Stimulated activated CD8-positive, alpha-beta memory T cell treated with anti-CD3 and anti-CD28 coated beads, Interleukin-7, amount 100 ng/mL, for 1 hour (primary cell): ENCODE measurements at places on chromosomes 16 and 17.
A peak's percentile ranks its signal among the peaks of the same experiment; 100 is the strongest.

GRCh38 chr16:11634312-11634711, 33.9 kb upstream of the SNN start:
- DNase-seq: no peak

GRCh38 chr17:43834106-43834505, 1.2 kb upstream of the MPP3 start:
- no peak for DNase-seq

DNA sequence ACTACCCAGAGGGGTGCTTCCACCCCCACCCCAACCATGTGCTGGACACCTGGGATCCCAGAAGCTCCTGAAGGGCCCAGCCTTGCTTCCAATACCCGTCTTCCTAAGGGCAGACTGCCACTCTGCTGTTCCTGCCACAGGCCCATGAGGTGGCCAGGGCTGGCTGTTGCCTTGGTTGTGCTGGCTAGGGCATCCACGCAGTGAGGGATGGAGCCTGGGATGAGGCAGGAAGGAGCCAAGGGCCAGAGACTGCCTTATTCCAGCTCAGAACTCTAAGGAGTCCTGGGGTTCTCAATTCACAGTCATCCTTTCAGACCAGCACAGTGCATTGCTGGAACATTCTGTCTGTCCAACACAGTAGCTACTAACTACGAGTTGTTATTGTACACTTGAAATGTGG, 37.8 kb downstream of the BCO1 start:
- DNase-seq: no peak

- DNase-seq: no peak
Measured at GRCh38 chr16:5056352-5056751, 9.4 kb downstream of the C16orf89 start.

GRCh38 chr17:12390631-12391030, 275.1 kb upstream of the MYOCD start:
- no peak for DNase-seq

GRCh38 chr17:39662551-39663339, 2.4 kb upstream of the TCAP start:
- no peak for DNase-seq

GRCh38 chr16:69707920-69708683, 18.3 kb downstream of the NQO1 start:
- no peak for DNase-seq

GRCh38 chr16:20881503-20881878, 18.7 kb downstream of the DCUN1D3 start:
- no peak for DNase-seq

- DNase-seq: no peak
Measured at GRCh38 chr17:27597188-27597580, 33.8 kb upstream of the LGALS9 start.

- DNase-seq: no peak
Measured at GRCh38 chr17:8892338-8892690, 24.8 kb upstream of the PIK3R6 start.

DNA sequence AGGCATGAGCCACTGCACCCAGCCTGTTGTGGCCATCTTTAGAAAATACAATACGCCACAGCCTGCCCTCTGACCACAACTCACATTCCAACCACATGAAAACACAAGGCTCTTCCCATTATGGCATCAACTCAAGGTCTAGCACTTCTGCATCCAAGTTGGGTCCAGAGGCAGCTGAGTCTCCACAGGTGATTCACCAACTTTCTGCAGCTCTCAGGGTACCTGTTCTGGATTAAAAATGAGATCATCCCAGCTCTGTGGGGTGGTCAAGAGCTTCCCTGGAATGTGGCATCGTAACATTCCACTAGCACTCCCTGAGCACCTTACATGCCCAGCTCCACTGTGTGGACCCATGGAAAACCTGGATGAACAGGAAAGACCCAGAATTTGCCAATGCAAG, 9.9 kb upstream of the GUCY2D start:
- DNase-seq: no peak

DNA sequence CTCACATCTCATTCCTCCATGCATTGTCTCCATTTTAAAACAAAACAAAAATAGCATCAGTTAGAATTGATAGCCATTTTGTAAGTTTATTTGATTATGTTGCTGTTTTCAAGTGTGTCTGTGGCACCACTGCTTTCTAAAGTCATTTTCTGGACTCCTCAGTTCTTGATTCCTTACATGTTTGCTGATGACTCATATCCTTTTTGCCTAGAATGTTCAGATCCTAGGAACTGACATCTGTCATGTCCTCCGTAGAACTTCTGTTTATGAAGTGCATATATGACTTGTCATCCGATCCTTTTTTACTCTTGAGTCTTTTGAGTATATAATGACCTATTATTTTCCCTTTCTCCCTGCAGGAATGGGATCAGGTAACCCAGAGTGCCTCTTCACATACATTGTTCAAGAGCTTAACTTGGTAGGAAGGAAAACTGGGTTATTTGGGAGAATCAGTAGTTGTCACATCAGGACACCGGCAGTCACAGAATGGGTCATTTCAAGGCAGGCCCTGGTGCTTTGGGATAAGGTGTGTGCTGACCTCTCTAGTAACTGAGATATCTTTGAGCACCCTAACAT, 69.2 kb downstream of the MAP2K4 start:
- no peak for DNase-seq

DNA sequence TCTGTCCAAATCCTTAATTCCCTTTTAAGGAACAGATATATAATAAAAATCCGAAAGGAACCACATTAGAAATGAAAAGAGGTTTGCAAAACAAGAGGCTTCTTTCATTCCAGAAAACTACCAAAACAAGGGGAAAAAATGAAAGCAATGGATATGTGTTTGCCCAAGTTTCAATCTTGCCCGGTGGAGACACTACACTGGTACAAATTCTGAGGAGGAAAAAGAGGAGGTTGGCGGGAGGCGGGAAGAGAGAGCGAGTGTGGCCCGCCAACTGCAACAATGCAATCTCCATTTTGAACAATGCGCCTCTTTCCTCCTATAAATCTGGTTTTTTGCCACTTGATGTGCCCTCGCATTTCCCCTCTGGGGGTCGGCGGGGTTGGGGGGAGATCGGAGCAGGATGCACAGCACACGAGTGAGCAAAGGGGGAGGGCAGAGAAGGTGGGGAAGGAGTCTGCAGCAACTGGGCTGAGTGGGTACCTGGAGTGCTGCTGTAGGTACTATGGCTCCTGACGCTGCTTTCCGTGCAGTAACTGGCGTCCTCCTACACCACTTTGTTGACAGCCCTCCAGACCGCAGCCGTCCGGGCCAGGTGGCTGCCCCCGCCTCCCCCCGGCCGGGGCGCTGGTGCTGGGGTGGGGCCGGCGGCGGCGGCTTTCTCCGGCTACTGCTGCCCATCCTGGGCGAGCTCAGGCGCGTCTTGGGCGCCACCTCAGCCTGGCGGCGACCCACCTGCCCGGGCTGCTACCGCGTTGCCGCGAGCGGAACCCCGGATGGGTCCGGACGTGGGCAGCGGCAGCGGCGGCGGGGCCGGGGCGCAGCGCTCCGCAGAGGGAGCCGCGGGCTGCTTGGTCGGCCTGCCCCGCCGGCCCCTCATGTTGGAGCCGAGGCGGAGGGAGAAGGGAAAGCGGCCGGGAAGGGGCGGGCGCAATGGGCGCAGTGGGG, 93.8 kb upstream of the PLEKHM1 start:
- DNase-seq: peak; percentile 48

- no peak for DNase-seq
Measured at GRCh38 chr17:79412886-79413390, 197.9 kb downstream of the RBFOX3 start.

DNA sequence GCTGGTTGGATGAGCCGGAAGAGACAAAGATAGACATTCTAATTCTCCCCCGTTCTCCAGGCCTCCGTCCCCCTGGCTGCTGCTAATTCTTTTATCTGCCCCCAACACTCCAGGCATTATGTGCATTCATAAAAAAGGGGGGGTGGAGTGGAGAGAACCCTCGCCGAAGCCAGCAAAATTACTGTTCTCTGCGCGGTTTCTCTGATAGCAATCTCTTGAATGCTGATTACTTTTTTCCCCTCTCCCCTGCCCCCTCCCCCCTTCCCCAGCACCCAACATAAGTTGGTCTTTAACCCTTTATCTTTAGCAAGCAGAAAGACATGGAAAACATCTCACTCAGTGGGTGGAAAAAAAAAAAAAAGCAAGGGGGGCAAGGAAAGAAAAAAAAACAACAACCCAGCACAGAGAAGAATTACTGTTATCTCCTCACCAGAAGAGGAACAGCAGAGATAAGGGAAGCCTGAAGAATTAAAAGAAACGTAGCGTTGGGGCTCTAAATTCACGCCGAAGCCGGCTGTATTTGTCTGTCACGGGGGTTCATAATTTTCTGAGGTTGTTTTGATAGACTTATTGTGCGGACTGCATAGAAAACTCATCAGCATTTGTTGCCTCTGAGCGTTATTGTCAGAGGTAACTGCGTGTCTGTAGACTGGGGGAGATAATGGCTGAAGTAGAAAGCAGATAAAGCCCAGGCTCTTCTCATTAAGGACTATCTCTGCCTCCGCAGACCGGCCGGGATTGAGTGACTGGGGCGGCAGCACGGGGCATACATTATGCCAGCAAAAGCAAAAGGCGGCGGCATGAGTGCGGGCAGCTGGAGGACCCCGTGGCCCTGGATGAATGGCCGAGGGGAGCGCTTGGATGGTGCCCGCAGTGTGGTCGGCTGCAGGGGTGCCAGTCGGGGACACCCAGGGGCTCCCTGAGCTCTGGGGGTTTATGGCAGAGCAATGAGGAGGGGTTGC, 126.9 kb downstream of the MRM1 start:
- no peak for DNase-seq

DNA sequence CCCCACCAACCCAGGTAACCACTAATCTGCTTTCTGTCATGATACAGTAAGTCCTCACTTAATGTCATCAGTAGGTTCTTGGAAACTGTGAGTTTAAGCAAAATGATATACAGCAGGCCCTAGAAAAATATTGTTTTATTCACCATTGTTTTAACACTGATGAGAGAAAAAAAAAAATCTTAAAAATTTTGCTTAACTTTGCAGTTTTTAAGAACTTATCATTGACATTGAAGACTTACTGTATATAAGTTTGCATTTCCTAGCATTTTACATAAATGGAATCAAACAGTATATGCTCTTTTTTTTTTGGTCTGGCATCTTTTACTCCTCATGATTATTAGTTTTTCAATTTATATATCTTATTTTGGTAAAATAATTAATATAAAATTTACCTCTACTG, 19.5 kb upstream of the CLTC start:
- DNase-seq: no peak

GRCh38 chr16:89230255-89230654, 12.8 kb downstream of the ZNF778 start:
- DNase-seq: no peak

DNA sequence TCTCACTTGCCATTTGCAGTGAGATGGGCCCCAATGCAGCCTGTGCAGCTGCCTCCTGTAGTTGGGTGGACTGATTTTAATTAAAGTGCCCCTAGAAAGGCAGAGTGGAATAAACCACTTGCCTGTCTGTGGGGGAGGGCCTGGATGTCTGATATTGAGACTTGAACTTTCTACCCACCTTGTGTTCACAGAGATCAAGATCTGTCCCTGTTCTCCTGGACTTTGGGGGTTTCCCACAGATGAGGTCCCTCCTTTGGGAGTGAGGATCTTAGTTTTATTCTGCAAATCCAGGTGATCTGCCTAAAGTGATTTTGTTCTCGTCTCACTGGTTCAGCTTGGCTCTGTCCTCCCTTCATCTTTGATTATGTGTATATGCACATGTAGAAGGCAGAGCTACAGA, 7.7 kb upstream of the DHRS13 start:
- DNase-seq: no peak

DNA sequence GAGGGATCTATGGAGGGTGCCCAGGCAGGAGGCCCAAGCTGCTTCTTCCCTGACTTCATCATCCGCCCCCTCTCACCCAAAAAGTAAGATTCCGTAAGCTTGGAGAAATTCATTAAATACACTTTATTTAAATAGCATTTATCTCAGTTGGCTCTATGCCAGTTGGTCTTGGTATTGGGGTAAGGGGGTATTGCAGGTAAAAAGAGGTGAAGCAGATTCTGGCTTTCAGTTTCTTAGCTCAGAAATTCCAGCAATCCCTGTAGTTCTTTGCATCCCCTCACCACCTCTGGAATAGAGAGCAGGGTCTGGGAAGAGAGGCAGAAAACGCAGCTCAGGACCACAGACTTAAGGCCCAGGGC, 750 bp upstream of the ALDOC start:
- no peak for DNase-seq

- DNase-seq: no peak
Measured at GRCh38 chr17:59838052-59838916, 54.5 kb downstream of the TUBD1 start.

GRCh38 chr17:54891176-54891821, 9.4 kb upstream of the TOM1L1 start:
- DNase-seq: no peak

GRCh38 chr16:86899757-86900156, 321.4 kb downstream of the FOXL1 start:
- DNase-seq: no peak

GRCh38 chr16:27238016-27238587, 30.5 kb downstream of the NSMCE1 start:
- no peak for DNase-seq

DNA sequence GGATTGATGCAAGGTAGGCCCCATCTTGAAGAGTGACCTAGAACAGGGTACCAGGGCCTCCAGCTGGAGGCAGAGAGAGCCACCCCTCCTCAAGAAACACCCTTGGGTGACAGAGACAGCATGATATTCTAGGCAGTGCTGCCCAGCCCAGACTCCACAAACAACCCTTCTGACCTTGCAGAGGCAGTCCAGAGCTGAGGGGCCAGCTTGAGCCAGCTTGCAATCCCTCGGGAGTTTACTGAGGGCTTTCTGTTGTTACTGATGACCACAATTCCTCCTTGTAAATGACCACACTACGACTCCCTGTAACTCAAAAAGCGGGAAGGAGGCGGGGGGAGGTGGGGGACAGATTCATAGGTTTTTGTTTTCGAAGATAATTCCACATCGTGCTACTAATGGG, 18.6 kb upstream of the MNT start:
- no peak for DNase-seq

DNA sequence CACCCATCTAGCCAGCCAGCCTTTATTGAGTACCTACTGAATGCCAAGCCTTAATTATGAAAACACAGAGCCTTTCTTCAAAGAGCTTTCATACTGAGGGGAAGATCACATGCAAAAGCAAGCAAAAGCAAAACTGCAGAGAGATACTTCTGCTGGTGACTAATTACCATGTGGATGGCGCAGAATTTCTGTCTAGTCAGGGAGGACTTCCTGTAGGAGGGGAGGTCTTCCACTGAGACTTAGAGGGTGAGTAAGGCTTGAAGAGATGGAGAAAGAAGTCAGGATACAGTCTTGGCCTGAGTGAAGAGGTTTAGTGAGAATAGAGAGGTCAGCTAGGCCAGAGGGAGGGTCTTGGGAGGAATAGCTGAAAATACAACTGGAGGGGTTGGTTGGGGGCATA, 53.9 kb upstream of the CCL2 start:
- no peak for DNase-seq

- no peak for DNase-seq
Measured at GRCh38 chr17:79930877-79931816, 91.9 kb upstream of the CBX4 start.
